Activated CD4-positive, CD25-positive, alpha-beta regulatory T cell treated with anti-CD3 and anti-CD28 coated beads, Interleukin-2, amount 50 U/mL, for 72 hours (primary cell): ENCODE measurements at places on chromosomes 4 and X.

DNA sequence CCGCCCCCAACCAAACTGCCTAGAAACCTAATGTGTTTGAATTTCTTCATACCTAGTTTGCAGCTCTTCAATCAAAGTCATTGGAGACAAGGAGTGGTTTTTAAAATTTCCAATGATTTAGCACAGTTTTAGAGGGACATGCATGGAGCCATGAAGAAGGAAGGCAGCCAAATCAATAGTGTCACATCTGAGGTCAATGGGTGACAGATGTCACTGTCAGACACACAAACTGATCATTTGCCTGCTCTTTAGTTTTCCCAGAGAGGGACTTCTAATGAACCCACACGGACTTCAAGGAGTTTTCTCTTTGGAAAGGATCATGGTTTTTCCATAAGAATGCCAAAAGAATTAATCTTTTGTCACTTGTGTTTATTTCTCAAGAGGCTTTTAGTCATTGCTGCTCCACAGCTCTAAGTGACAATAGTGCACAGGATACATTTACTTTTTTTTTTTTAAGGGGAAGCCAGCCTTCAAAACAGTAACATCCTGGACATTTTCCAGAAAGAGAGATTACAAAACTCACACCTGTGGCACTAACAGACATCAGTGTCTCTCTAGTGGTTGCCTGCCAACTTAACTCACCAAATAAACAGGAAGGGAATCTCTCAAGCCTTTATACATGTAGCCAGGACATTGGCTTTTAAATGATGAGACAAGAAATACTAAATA is 251.1 kb upstream of the DIAPH2 start:
- DNase-seq = no peak

DNA sequence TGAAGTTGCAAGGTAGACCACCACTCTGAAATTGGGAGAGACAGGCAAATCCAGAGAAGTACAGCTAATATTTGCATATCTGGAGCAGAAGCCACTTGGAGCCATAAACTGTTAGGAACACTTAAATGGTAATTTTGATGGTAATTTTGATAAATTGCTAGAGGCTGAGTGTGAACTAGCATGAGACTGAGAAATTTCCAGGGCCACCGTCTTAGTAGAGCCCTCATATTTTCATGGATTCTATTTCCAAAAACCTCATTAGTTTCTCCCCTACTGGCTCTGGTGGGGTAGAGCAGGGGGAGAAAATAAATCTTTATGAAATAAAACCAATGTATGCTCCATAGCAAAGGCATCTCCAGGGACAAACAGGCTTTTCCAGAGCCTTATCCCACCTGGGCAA is 429.4 kb upstream of the DIPK2B start:
- no peak for DNase-seq

DNA sequence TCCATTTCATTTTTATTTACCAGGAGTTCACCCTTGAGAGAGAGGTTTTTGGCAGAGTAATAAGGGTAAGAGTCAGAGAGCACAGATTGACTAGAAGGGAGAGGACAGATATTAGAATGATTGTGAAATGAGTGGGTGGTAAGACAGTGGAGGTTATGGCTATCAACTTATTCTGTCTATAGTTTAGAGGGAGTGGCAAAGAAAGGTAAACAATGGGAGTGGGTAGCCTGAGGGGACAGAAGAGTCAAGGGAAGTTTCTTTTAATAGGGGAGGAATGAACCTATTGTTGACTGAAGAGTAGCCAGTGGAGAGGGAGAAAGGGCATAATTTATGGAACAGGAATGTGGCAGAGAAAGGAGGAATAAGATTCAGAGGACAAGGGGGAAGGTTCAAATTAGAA is 186.5 kb upstream of the NRK start:
- no peak for DNase-seq

GRCh38 chr4:139728840-139729239 is 63.2 kb downstream of the MGST2 start:
- DNase-seq = no peak

- DNase-seq = no peak
Measured at GRCh38 chr4:8244001-8244757, 25.4 kb upstream of the HTRA3 start.

DNA sequence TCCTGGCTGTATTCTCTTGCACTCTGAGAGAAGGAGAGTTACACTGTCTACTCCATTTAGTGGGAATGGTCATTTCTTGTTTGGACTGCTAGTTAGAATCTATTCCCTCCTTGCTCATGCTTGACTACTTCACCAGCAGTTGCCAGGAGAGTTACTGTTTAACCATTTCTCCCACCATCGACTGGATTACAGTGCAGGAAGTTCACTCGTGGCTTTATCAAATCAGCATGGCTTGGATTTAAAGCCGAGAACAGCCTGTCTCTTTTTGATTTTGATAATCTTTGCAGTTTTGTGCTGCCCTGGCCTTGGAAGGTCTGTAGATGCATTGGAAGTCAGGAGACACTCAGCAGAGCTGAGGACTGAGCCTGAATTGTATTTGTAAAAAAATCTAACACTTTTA is 3.2 kb downstream of the GBA3 start:
- no peak for DNase-seq

- DNase-seq = no peak
Measured at GRCh38 chr4:106340774-106341173, 24.4 kb downstream of the AIMP1 start.

DNA sequence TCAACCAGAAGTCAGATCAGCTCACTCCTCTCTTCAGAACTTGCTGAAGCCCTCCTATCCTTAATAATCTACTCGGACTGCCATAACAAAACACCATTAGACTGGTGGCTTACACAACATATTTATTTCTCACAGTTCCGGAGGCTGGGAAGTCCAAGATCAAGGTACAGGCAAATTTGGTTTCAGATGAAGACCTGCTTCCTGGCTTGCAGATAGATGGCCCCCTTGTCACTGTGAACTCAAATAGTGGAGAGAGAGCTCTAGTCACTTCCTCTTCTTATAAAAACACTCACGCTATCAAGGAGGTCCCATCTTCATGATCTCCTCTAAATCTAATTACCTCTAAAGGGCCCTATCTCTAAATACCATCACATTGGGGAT is 125.1 kb downstream of the CAMK2D start:
- no peak for DNase-seq

DNA sequence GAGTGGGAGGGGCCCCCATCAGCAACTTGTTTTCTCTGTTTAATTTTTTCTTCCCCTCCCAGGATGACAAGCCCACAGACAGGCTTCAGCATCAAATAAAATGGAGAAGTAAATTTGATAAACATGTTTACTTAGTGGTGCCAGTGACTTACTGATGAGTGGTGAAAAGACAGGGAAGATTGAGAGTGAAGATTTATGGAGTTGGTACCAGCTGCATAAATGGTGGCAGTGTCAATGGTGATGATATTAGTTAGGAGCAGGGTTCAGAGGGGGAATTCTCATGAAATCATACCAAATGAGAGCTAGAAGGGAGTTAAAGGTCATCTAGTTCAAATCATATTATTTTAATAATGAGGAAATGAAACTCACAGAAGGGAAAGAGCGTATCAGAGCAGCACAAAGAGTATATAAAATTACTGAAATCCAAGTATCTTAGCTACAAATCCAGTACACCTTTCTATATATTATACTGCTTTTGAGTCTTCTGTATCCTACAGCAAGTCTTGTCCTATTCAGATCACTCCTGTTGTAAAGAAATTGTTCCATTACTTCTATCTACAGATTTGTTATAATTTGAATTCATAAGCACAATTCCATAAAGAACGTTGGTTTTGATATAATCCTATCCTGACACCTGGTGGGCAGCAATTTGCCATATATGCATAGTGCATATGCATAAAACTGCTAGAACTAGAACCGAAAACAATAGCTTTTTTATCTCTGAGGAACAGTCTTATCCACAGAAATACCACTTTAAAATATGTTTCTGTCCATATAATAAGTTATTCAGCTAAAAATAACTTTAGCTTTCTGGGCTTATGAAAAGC is 5.0 kb downstream of the P2RY10 start:
- DNase-seq = no peak

DNA sequence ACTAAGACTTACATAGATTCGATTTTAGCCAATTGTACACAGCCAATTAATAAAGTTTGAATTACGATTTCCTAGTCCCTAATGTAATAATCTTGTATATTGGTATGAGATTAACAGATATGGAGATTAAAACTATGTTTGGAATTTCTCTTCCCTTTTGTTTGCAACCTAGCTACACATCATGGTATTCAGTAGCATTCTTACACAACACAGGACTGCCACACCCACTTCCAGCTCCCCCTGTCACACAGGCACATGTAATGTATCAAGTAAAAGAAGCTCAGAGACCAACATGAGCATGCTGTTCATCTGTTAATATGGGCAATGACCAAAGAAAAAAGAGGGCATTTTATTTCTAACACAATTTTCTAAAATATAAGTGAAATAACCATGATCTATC is 12.8 kb downstream of the SLC6A14 start:
- no peak for DNase-seq

- no peak for DNase-seq
Measured at GRCh38 chr4:109953556-109953955, 40.9 kb downstream of the EGF start.

DNA sequence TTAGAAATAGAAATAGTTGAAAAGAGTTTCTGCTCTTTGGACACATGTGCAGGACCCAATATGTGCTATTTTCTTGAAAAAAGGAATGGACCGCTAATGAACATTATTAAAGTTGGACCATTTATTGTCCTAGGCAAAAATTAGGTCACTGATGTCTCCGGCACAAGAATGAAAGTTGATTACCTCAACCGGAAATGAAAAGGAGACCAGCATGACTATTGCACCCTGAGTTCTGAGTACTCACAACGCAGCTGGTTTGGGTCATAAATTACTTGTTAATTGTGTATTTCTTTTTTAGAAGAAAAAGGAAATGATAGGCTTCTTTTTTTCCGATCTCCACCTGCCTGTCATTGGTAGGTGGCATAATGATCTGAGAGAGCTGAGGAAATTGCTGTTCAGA is 232.7 kb downstream of the ARHGAP24 start:
- no peak for DNase-seq

DNA sequence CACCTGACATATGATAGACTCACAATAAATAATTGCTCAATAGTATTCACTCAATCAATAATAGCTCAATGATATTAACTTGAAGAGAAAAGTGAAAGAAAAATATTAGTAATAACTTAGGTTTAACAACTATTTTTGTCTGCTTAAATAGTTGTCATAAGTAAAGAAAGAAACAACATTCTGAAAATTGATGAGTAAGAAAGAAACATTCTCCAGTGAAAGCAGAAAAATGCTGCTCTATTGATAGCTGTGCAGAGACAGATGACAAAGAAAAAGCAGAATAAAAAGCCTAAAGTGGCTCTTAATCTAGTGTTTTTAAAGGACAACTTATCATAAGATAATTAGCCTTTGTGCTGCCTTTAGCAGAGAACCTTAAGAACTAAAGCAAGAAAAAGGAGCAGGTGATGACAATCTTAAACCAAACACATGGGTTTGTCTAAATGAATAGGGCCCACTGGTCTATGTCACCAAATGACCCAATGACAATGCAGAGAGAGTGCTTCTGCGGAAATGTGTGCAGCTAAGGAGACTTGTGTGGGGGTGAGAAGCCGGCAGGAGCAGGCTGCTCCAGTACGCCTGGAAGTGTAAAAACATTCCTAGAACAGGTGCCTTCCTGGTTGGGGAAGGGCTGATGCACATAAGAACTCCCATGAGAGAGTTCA is 13.2 kb downstream of the HS3ST1 start:
- no peak for DNase-seq

DNA sequence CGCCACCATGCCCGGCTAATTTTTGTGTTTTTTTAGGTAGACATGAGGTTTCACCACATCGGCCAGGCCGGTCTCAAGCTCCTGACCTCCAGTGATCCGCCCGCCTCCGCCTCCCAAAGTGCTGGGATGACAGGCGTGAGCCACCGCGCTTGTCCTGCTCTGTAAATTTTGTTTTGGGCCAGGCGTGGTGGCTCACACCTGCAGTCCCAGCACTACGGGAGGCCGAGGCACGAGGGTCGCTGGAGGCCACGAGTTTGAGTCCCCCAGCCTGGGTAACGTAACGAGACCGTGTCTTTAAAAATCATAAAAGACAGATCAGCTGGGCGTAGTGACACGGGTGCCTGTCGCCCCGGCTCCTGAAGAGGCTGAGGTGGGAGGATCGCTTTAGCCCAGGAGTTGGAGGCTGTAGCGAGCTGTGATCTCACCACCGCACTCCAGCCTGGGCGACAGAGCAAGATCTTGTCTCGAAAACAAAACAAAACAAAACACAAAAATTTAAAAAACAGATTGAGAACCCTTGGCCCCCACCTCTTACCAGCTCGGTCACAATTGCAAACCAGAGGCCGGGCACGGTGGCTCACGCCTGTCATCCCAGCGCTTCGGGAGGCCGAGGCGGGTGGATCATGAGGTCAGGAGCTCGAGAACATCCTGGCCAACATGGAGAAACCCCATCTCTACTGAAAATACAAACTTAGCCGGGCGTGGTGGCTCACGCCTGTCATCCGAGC is 34.0 kb upstream of the PPP2R3B start:
- no peak for DNase-seq

- DNase-seq = no peak
Measured at GRCh38 chr4:99790796-99791617, 25.6 kb upstream of the DAPP1 start.

GRCh38 chrX:128287693-128288092 is 235.5 kb upstream of the ACTRT1 start:
- DNase-seq = no peak

DNA sequence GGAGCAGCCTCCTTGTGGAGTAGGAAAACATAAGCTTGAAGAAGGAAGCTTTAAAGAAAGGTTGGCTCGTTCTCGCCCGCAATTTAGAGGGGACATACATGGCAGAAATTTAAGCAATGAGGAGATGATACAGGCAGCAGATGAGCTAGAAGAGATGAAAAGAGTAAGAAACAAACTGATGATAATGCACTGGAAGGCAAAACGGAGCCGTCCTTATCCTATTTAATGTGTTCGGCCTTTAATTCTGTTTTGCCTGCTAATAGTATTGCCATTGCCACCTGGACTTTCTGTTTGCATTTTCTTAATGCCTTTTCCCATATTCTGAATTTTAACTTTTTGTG is 1.4 kb downstream of the TCEAL1 start:
- DNase-seq = no peak

GRCh38 chrX:103343105-103343504 is 13.1 kb downstream of the TCEAL7 start:
- no peak for DNase-seq

- DNase-seq = no peak
Measured at GRCh38 chr4:92961881-92962280, 658.1 kb downstream of the GRID2 start.

DNA sequence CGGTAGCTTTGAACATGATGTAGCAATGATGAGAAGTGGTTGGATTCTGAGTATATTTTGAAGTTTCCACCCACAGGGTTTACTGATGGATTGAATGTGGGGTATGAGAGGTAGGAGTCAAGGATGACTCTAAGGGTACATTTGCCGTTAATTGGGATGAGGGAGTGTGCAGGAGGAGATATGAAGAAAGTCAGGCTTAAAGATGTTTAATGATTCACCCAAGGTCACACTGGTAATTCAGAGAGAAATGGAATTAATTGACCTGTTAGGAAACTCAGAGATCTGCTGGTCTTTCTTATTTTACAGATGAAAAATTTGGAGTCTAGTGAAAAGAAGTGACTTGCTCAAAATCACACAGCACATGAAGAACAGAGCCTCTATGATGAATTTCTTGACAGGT is 390.7 kb downstream of the GBA3 start:
- DNase-seq = no peak

GRCh38 chr4:138374947-138375346 is 132.8 kb upstream of the SLC7A11 start:
- no peak for DNase-seq

GRCh38 chr4:66736606-66737005 is 808.7 kb downstream of the CENPC start:
- no peak for DNase-seq

GRCh38 chr4:56512166-56512565 is 6.6 kb downstream of the ARL9 start:
- DNase-seq = no peak

GRCh38 chrX:47854474-47854873 is 17.8 kb downstream of the ZNF81 start:
- DNase-seq = no peak
